Naive B cell (primary cell): ENCODE measurements at places on chromosomes 6 and 20.

DNA sequence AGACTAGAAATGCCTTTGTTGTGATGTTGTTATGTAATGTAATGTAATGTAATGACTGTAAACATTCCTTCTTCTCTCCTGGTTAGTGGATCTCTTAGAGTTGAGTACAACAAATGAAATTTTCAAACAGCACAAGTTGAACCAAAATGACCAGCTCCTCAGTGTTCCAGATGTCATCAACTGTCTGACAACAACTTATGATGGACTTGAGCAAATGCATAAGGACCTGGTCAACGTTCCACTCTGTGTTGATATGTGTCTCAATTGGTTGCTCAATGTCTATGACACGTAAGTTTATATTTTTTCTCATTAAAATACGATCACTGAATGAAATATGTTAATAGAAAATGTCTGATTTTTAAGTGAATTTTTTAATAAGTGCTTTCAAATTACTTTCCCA, 496.7 kb downstream of the UTRN start:
- H3K4me1 ChIP-seq, result no peaks in the 10 kb centered on the region
- peaks cover 35% of the 10 kb centered on the region for H3K36me3 ChIP-seq
- no peak for DNase-seq
- H3K27me3 ChIP-seq, result no peaks in the 10 kb centered on the region

- H3K27me3 ChIP-seq, result peaks cover 44% of the 10 kb centered on the region
- peak overlapping the region; percentile 83 for H3K4me3 ChIP-seq
- H3K4me1 ChIP-seq, result peaks cover 6% of the 10 kb centered on the region
- no peaks in the 10 kb centered on the region for H3K36me3 ChIP-seq
These were observed 132.2 kb downstream of the OGFRL1 start for GRCh38 chr6:71420693-71421328.

GRCh38 chr20:34448517-34448916, 67.7 kb upstream of the DYNLRB1 start:
- no peak overlapping the region for H3K4me3 ChIP-seq
- DNase-seq, result no peak
- H3K27ac ChIP-seq, result peak overlapping the region; percentile 74
- peaks cover 23% of the 10 kb centered on the region for H3K36me3 ChIP-seq
- H3K4me1 ChIP-seq, result peaks cover 10% of the 10 kb centered on the region

- no peaks in the 10 kb centered on the region for H3K4me1 ChIP-seq
- no peak overlapping the region for H3K4me3 ChIP-seq
- peaks cover 44% of the 10 kb centered on the region for H3K27me3 ChIP-seq
These were observed 716 bp upstream of the HLA-DQB2 start for GRCh38 chr6:32764048-32764447.

GRCh38 chr6:39938773-39939654, 4.8 kb upstream of the MOCS1 start:
- H3K4me1 ChIP-seq, result peaks cover under 1% of the 10 kb centered on the region
- H3K4me3 ChIP-seq, result no peak overlapping the region
- H3K27ac ChIP-seq, result no peak overlapping the region
- no peaks in the 10 kb centered on the region for H3K36me3 ChIP-seq
- H3K27me3 ChIP-seq, result peaks cover 44% of the 10 kb centered on the region

DNA sequence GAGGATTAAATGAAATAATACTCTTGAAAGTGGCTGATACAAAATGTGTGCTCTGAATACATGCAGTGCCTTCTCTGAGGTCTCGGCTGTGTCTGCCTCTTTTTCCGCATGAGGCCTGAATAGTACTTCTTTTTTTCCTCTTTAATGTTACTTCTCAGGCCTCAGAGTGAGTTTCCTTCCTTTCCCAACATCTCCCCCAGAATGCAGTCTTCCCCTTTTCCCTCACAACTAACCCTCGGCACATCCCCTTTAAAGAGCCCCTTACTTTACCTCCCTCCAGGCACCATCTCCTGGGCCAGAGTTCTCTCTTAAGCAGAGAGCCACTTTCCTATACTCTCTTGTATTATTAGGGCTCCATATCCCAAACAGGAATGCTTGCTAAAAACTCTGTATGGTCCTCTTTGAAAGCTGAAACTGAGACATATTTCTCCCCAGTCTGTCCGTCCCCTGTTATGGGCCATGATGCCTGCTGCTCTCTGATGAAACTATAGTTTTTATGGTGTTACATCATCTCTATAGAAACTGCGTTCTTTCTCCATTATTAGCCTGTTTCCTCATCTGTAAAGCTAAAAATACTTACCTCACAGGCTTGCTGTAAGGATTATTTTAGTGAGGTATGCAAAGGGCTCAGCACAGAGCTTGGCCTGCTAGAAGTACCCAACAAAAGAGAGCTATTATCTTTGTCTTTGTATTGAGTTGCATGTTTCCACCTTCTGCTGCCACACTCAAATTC, 2.3 kb downstream of the PLAGL2 start:
- peak overlapping the region; percentile 96 for H3K4me3 ChIP-seq
- H3K36me3 ChIP-seq, result no peaks in the 10 kb centered on the region
- DNase-seq, result no peak
- peak overlapping the region; percentile 72 for H3K27ac ChIP-seq
- H3K27me3 ChIP-seq, result no peaks in the 10 kb centered on the region

- H3K4me3 ChIP-seq, result peak overlapping the region; percentile 68
- peaks cover 38% of the 10 kb centered on the region for H3K4me1 ChIP-seq
- H3K27me3 ChIP-seq, result no peaks in the 10 kb centered on the region
These were observed 12.2 kb upstream of the SERPINB1 start for GRCh38 chr6:2853769-2854395.

- H3K36me3 ChIP-seq, result no peaks in the 10 kb centered on the region
- H3K4me1 ChIP-seq, result no peaks in the 10 kb centered on the region
- DNase-seq, result no peak
These were observed 15.0 kb upstream of the MYMX start for GRCh38 chr6:44201638-44202303.

DNA sequence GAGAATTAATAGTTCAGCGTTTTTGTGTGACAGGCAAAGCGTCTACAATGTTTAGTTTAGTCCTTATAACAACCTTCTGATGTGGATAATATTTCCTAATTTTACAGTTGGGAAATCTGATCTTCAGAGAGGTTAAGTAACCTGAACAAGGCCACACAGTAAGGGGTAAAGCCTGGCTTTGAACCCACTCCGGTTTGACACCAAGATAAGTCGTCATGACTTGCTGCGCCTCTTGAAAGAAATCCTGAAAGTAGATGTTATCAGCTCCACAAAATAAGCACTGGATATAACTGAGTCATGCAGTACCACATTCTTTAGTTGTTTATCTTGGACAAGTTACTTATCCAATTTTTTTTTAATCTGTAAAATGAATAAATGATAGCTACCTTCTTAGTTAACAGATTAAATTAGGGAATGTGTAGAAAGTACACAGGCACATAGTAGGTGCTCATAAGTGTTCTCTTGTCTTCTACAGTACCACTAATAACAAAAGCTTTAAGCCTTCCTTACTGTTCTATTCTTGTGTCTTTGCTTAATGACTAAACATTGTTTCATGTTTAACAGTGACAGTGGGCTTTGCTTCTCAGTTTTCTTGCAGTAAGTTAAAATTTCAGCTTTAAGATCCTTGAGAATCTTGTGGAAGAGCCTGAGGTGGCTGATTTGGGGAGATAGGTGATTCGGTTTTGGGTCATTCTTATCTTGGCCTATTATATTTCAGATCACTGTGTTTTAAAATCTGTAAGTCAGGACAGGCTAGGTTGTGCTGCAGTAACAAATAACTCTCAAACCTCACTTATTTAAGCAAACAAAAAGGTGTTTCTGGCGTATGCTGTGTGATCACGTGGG, 2.1 kb downstream of the HIVEP1 start:
- H3K4me1 ChIP-seq, result peaks cover 29% of the 10 kb centered on the region
- H3K27ac ChIP-seq, result no peak overlapping the region
- peak overlapping the region; percentile 92 for H3K4me3 ChIP-seq
- DNase-seq, result no peak

- H3K27me3 ChIP-seq, result peaks cover 7% of the 10 kb centered on the region
- DNase-seq, result no peak
- no peaks in the 10 kb centered on the region for H3K36me3 ChIP-seq
- no peaks in the 10 kb centered on the region for H3K4me1 ChIP-seq
- H3K27ac ChIP-seq, result no peak overlapping the region
These were observed 104.1 kb upstream of the SLC35B3 start for GRCh38 chr6:8539453-8539852.

DNA sequence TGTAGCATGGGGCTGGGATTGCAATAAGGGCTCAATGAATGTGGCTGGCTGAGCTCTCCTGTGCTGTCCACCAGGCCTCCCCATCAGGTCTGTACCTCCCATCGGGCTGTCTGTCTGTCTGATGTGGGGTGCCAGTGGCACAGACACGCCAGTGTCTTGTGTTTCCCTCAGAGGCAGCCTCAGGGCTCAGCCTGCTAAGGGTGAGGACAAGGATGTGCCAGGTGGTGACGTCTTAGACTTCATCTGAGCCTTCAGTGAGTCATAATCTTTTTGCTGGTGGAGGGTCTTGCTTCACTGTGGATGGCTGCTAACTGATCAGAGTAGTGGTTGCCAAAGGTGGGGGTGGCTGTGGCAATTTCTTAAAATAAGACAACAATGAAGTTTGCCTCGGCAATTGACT, 194.7 kb downstream of the NRN1 start:
- no peak overlapping the region for H3K4me3 ChIP-seq
- no peak overlapping the region for H3K27ac ChIP-seq
- no peak for DNase-seq
- H3K36me3 ChIP-seq, result no peaks in the 10 kb centered on the region
- no peaks in the 10 kb centered on the region for H3K27me3 ChIP-seq

DNA sequence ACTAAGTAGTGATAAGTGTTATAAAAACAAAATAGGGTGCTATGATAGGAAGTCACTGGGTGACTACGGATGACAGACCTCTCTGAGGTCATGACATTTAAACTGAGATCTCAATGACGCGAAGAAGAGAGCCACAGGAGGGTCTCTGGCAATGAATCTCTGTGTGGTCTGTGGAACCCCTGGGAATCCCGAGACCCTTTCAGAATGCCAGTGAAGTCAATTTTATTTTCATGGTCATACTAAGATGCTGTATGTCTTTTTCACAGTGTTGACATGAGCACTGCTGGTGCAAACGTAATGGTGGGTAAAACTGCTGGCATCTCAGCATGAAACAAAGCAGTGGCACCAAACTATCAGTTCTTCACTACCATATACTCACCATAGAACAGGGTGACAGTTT, 155.0 kb downstream of the GJA10 start:
- H3K27ac ChIP-seq, result peak overlapping the region; percentile 56
- H3K36me3 ChIP-seq, result no peaks in the 10 kb centered on the region
- H3K4me3 ChIP-seq, result no peak overlapping the region
- peaks cover 19% of the 10 kb centered on the region for H3K4me1 ChIP-seq
- no peaks in the 10 kb centered on the region for H3K27me3 ChIP-seq
- no peak for DNase-seq

GRCh38 chr6:37020381-37020780, 14.9 kb downstream of the FGD2 start:
- no peak overlapping the region for H3K4me3 ChIP-seq
- peaks cover 37% of the 10 kb centered on the region for H3K4me1 ChIP-seq
- no peaks in the 10 kb centered on the region for H3K27me3 ChIP-seq
- no peak for DNase-seq
- peaks cover 9% of the 10 kb centered on the region for H3K36me3 ChIP-seq

DNA sequence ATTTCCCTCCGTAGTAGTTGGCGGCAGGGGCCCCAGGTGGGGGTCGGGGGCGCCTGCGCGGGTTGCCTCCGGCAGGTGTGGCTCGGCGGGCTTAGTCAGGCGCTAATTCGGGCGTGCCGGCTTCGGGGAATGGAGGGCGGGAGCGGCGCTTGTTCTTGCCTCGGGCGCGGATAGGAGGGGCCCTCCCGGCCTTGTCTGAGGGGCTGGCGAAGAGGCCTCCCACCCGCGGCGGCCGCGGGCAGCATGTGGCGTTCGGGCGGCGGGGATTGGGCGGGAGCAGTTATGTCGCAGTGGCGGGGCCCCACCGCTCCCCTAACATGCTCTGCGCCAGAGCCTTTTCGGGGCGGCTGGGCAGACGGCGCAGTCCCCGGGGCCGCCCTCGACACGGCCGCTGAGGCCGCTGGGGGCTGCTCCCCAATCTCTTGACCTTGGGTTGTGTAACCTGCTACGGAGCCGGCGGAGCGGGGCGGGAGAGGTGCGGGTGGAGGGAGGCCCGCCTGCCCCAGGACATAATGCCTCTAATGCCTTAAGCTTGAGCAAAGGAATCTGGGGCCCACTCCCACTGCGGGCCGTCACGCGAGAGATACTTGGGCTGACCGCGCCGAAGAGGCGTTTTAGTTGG, 1.1 kb downstream of the AMD1 start:
- H3K27me3 ChIP-seq, result no peaks in the 10 kb centered on the region
- peaks cover 54% of the 10 kb centered on the region for H3K4me1 ChIP-seq
- peak overlapping the region; percentile 95 for H3K27ac ChIP-seq

GRCh38 chr20:53320701-53321100, 272.9 kb downstream of the ZNF217 start:
- no peak for DNase-seq
- no peak overlapping the region for H3K4me3 ChIP-seq
- no peaks in the 10 kb centered on the region for H3K4me1 ChIP-seq
- no peak overlapping the region for H3K27ac ChIP-seq

- no peak overlapping the region for H3K4me3 ChIP-seq
- peaks cover 5% of the 10 kb centered on the region for H3K27me3 ChIP-seq
These were observed 330 bp downstream of the CGA start for GRCh38 chr6:87094576-87094975.

GRCh38 chr6:137973201-137973600, 106.1 kb downstream of the TNFAIP3 start:
- H3K36me3 ChIP-seq, result no peaks in the 10 kb centered on the region
- no peak overlapping the region for H3K4me3 ChIP-seq
- DNase-seq, result no peak
- H3K27me3 ChIP-seq, result peaks cover 6% of the 10 kb centered on the region
- no peak overlapping the region for H3K27ac ChIP-seq
- peaks cover 7% of the 10 kb centered on the region for H3K4me1 ChIP-seq

DNA sequence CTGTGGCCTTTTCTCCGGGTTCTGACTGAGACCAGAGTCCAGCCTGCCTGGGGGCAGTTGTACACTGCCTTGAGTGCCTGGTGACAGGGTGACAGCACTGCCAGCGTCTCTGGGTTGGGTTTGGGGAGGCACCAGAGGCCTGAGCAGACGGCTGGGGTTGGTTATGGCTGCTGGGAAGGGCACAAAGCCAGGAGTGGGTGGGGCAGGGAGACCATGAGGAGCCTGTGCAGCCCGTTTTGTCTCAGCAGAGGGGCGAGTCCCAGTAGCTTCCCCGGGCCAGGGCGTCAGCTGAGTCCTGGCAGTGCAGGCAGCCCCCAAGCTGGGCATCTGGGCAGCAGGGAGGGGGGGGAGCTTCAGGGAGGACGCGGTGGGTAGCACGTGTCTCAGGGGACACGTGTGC, 15.3 kb upstream of the SULF2 start:
- no peak for DNase-seq
- peaks cover 22% of the 10 kb centered on the region for H3K27me3 ChIP-seq
- no peak overlapping the region for H3K27ac ChIP-seq
- no peaks in the 10 kb centered on the region for H3K36me3 ChIP-seq
- no peaks in the 10 kb centered on the region for H3K4me1 ChIP-seq

- no peak for DNase-seq
- no peak overlapping the region for H3K27ac ChIP-seq
- no peak overlapping the region for H3K4me3 ChIP-seq
- no peaks in the 10 kb centered on the region for H3K27me3 ChIP-seq
- peaks cover 42% of the 10 kb centered on the region for H3K36me3 ChIP-seq
- no peaks in the 10 kb centered on the region for H3K4me1 ChIP-seq
These were observed 82.6 kb downstream of the PREP start for GRCh38 chr6:105320271-105320670.
